Activated CD4-positive, alpha-beta T cell treated with anti-CD3 and anti-CD28 coated beads, Interleukin-2, amount 50 U/mL, for 16 hours (primary cell): ENCODE measurements at places on chromosomes 12 and 14.

DNA sequence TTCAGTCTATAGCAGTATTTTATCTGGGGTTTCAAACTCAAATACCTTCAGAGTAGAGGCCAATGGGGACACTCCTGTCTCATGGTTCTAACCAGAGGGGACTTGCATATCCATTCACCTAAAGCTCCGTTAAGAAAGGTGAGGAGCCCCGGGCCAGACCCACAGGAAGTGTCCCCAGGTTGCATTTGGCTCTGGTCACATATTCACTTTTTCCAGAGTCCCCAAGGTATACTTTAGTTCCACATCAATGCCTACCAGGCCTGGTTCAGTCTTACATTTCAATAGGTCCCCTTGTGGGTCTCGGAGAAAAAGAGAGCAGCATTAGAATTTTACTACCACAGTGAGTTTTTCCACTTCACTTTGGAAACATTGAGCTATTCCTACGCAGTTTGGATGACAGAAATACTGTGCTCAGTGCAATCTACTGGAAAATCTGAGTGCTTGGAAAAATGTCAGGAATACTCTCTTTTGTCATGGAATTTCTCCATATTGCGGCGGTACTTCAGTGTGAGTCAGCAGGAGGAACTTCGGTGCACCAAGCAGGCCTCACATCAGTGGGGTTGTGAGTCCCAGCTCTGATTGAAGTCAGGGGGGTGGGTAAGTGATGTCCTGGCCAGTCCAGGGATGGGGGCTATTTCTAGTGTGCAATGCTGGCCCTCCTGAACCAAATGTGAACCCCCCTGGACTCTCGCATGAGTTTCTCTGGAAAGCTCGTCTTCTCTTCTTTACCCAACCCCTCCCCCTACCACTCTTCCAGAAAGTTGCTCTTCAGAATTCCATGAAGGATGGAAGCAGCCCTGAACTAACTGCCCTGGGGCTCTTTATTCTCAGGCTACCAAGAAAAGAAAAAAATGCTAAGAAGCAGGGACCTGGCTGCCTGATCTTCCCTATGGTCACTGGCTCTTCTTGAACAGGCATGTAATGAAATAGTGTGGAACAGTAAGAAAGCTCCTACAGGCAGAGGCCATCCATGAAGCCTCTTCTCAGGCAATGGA, 184.7 kb downstream of the PRKCH start:
- no peak for DNase-seq

DNA sequence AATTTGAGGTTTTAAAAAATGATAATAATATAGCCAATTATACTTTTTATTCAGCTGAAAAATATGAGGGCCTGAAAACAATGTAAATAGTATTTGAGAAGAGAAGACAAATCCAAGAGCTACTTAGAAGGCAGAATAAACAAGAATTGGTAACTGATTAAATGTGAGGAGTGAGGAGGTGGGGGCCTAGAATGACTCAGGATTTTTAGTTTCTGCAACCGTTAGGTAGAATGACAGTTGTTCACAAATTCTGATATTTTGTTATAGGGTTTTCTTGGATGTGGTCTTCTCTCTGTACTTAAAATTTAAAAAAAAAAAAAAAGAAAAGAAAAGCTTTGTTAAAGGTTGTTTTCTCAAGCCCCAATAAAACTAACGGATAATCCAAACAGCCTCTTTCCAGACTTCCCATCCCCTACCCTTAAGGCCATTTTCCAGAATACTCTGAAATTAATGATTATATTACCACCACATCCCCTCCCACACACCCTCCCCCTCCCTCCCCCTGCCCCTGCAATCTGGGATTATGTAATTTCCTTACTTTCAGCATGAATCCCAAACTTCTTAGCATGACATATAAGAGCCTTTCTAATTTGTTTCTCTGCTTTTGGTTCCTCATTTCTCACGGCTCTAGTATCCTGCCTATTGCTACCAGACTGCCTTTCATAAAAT, 50.4 kb downstream of the LRP6 start:
- DNase-seq: no peak

- DNase-seq: no peak
Observed at GRCh38 chr12:1644534-1645438, 15.8 kb downstream of the WNT5B start.

- DNase-seq: no peak
Observed at GRCh38 chr14:87489196-87489819, 503.7 kb downstream of the GALC start.

DNA sequence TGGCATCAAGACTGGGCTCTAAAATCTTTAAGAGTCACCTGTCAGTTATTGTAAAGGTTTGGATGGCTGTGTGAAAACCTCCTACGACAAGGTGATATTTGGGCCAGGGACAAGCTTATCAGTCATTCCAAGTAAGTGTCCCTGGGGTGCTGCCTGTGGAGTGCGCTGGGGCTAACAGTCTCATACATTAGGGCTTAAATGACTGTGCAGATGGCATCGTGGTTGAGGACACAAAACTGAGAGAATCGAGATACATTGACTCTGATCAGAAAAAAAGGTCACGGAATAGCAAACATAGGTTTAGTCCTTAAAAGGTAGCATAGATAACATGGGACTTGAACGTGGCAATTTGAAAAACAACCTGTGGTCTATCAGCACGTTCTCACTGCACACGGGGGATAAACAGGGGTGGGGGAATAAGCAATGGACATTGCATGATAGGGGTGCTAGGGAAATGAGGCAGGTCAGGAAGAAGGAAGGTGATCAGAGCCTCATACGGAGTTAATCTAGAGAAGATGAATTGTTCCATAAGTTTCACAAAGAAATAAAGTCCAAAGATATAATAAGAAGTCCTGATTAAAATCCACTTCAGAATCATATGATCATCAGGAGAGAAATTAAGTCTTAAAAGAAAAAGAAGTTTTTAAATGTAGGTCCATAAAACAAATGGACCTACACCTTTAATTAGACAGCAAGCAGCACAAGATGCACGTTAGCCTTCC, 100.3 kb downstream of the DAD1 start:
- DNase-seq: no peak

DNA sequence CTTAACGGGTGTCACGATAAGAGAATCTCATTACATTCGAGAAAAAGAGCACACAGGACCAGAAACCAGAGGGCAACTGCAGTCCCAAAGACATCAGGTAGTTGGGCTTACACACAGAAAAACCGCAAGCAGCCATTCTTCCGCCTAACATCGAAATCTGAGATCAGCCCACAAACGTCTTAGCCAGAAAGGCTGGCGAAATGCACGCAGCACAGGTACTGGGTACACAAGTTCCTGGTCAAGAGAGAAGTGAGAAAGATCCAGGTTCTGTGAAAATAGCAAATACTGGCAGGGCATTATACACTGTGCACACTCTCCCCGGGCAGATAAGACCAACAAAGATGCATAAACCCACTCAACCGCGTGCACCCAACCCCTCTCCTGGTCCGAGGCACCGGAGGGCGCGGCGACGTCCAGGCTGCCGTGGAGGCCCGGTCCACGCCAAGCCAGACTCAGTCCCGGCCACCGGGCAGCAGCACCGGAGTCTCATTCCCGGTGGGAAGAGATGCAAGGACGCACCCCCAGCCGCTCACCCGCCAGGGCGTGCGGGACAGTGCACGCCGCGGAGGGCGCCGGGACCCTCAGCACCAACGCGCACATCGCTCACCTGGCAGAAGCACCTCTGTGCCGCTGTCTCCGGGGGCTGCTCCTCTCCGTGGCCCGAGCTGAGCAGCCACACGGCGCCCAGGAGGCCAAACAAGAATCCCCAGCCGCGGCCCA, 437 bp downstream of the ERO1A start:
- DNase-seq: peak; percentile 82

DNA sequence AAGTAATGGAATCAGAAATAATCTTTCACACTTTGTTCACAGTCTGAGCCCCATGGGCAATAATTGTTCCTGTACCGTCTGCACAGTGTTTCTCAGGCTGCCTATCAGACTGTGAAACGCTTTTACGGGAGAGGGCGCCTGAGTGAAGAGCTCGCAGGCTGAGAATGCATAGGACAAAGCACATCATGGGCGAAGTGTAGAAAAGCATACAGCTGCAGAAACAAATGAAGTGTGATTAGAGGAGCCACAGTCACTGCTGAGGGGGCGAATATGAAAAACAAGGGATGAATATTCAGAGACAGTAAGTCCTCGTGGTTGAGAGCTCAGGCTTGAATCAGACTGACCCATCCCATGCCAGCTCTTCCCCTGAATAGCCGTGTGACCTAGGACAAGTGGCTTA, 438.4 kb upstream of the DCN start:
- DNase-seq: no peak

DNA sequence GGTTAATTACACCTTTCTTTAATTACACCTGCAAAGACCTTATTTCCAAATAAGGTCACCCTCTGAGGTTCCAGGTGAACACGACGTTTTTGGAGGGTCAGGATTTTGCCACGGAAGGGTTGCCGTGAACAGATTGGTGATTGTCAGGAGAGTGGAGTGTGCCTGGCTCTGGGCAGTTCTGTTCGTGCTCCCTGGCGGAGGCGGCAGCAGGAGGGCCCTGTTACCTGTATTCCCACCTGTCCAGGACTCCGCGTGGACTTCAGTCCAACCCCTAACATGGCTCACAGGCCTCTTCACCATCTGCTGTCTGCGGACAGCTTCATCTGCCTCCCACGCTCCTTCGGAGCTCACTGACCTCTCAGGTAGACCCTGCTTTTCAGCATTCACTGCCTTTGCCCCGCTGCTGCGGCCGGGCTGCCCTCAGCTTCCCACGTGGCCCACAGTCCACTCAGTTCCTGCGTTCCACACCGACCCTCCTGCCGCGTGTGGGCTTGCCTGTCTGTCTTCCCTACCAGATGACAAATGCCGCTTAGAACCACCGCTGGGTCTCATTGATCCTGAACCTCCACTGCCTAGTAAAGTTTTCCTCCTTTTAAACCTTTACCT, 187.5 kb upstream of the DIO3 start:
- DNase-seq: no peak

DNA sequence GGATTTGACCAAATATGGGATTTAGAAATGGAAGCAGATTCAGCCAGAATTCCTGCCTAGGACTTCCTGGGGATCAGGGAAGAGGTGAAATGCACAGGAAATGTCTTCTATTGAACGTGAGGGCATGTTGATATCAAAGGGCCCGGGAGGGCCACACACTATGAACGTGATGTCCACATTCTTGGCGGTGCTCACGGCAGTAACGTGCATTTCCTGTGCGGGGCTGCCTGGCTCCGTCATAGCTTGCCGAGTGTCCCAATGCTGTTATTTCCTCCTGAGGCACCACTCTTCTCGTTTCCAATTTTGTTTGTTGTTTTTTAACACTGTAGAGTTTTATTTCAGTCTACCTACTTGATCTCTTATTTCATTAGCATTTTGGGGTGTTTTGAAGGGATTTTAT, 67.3 kb downstream of the ZNF664 start:
- no peak for DNase-seq

DNA sequence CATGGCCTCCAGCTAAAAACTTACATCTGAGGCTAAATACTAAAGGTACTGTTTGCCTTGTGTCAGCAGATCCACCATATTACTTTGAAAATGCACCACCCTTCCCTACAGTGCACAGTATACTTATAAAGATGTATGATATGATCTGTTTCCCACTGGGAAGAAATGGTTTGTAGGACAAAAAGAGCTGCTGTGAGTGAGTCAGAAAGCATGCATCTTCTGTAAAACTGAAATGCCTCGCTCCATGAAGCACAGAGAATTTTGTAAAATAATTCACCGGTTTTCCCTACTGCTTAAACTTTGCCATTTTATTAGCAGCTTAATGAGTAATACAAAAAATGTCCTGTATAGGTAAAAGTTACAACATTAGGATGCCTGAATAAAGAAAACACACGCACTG, 68.8 kb downstream of the MDGA2 start:
- no peak for DNase-seq

DNA sequence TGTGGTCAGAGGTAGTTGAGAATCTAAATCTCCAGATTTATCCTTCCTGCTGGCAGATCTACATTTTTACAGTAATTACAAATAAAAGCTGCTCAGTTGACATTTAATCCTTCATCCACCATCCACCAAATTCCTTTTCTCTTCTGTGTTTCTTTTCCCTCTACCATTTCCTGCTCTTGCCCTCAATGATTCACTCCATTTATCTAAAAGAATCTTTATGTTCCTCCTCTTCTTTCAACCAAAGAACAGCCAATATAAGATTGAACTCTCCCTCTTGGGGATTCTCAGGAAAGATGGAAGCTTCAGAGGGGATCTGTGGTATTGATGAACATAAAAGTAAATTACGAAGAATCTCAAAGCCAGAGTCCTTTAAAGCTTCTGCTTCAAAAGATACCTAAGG, 4.4 kb downstream of the MAP4K5 start:
- DNase-seq: no peak

- peak; percentile 68 for DNase-seq
Observed at GRCh38 chr12:53287741-53288216, 7.6 kb upstream of the PFDN5 start.
